ENCODE measurements at places on chromosomes 1 and 21.

GRCh38 chr1:224069138-224069537 is 44.8 kb upstream of the FBXO28 start:
- no peak for DNase-seq

DNA sequence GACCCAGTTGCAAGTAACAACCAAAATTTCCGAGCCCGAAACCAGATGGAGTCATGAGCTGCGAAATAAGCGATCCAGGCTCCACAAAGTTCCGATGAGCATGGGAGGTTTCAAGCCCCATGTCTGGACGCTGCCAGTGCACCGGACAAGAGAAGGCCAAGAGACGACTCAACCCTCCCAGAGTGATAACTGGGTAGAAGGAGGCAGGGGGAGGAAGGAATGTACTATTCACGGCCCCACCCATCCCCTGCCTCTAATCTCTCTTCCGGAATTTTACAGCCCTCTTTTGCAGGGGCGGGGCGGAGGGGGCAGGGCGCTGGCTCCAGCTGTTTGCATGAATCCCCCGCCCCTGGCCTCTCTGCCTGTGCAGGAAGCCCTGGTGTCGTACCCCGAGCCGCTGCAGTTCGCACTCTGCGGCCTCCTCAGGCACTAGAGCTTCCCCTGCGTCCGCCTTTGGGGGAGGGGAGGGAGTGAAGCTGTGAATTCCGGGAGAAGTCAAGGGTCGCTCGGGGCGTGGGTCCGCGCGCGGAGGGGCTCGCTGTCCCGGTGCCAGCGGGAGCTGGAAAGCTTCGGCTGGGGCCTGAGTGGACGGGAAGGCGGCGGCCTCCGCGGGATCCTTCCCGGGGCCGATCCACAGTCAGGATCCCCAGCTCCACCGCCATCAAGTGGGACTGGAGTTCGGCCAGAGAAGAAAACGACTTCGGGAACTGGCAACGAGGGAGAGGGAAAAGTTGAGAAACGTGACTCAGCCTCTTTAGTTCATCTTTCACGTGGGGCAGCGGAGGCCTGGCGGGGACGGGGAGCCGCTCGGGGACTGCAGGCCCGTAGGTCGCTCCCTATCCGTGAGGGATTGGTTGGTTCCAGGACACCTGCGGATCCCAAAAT is 6.3 kb upstream of the PTP4A2 start:
- peak; percentile 29 for DNase-seq

- no peak for DNase-seq
Observed at GRCh38 chr1:75426688-75427087, 184.2 kb downstream of the SLC44A5 start.

DNA sequence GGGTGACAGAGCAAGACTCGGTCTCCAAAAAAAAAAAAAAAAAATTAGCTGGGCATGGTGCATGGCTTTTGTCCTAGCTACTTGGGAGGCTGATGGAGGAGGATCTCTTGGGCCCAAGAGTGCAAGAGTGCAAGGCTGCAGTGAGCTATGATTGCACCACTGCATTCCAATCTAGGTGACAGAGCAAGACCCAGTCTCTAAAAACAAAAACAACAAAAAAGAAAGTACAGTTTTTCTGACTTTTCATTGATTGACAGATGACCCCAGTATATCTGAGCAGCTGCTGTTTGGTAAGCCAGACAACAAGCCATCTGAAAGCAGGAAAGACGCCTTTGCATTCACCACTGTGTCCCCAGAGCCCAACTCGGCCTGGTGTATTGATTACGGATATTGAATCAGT is 10.9 kb upstream of the DPT start:
- no peak for DNase-seq

- DNase-seq, result no peak
Observed at GRCh38 chr1:231526536-231526935, 1.9 kb upstream of the TSNAX start.

DNA sequence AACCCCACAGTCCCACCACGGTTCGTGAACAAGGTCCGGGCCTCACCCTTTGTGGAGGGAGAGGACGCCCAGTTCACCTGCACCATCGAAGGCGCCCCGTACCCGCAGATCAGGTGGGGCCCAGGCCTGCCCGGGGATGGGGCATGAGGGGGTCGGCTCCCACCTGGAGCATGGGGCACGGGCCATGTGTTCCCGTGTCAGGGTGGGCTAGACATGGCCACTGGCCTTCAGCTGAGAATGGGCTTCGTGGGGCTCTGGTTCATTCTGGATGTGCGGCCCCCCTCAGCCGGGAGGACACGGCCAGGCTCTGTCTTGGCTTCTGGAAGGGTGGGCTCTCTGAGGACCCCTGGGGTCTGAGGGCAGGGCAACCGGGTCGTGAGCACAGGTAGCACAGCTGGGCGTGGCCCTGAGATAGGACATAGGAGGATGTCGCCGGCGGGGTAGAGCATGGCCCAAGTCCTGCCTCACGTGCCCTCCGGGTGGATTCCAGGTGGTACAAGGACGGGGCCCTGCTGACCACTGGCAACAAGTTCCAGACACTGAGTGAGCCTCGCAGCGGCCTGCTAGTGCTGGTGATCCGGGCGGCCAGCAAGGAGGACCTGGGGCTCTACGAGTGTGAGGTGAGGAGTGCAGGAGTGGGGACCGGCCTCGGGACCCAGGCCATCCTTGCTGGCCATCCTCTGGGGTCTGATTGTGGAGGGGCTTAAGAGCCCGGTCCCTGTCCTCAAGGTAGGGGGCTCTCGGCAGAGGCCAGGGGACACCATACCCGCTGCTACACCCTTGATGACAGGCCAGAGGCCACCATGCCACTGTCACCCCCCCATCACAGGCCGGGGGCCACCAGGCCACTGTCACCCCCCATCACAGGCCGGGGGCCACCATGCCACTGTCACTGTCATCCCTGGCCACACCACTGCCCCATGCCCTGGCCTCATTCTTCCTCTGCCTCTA is 55.5 kb downstream of the TRIM11 start:
- DNase-seq, result no peak

- no peak for DNase-seq
Observed at GRCh38 chr1:95197616-95198252, 36.3 kb upstream of the RWDD3 start.

- no peak for DNase-seq
Observed at GRCh38 chr21:15732290-15732995, 2.7 kb downstream of the USP25 start.

- no peak for DNase-seq
Observed at GRCh38 chr1:160371346-160371631, 4.4 kb downstream of the NHLH1 start.

- DNase-seq, result no peak
Observed at GRCh38 chr1:245671966-245672767, 517.4 kb downstream of the KIF26B start.

DNA sequence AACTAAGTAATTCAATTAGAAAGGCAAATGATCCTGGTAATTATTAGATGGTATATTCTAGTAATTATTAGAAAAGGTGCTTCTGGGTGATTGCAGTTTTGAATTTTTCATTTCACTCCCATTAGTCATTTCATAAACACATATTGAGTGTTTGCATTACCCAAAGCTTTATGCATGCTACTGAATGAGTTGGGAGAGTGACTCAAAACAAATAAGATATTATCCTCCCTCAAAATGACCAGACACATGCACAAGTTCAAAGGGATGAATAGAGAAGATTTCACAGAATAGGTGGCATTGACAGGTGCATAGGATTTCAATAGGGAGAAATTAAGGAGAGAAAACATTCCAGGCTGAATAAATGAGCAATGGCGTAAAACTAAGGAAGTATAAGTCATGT is 84.7 kb downstream of the PHTF1 start:
- DNase-seq, result no peak

DNA sequence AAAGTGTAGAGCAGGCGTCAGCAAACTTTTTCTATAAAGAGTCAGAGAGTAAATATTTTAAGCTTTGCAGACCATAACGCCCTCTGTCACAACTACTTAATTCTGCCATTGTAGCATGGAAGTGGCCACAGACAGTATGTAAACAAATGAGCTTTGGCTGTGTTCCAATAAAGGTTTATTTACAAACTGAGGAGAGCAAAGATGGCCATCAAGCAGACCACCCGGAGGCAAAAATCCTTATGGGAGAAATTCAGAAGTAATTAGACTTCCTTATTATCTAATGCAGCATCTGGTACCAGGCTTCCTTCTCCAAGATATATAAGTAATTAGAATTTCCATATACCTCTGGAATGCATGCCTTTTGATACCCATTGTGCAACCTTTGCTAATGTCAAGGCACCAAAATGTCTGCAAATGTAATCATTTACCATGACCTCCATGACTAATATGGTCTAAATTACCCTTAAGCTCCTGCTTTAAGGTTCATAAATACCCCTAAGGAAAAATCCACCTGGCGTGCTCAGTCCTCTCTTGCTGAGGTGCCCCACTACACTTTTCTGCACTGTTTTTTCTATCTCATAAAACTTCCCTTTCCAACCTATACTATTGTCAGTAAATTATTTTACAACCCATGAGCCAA is 377.8 kb downstream of the MATN1 start:
- DNase-seq, result no peak
